Lower lobe of right lung (tissue), 2 donors: ENCODE measurements at places on chromosomes 5 and 9. TPM values are rescaled to one million over a fixed set of nuclear protein-coding genes. Genes with fewer than 3 reads are reported as not detected.

IFNA21 gene
- not detected for total RNA-seq

TIMD4 gene
- total RNA-seq = not detected

TTLL11 gene
- 11.7 TPM for total RNA-seq

GPR150 gene
- 0.18 TPM for total RNA-seq

GARIN3 gene
- not detected for total RNA-seq

DBH gene
- total RNA-seq = not detected

SEPTIN8 gene
- total RNA-seq = 32.8 TPM

SCGB3A1 gene
- 1,318 TPM for total RNA-seq

SPATA9 gene
- total RNA-seq = not detected

ZNF618 gene
- total RNA-seq = 10.2 TPM

KIF12 gene
- 4.8 TPM for total RNA-seq

TPPP gene
- total RNA-seq = 16.2 TPM

GPRIN1 gene
- 1.4 TPM for total RNA-seq

CTNND2 gene
- 6.0 TPM for total RNA-seq

RNF180 gene
- 12.2 TPM for total RNA-seq

DND1 gene
- 1.2 TPM for total RNA-seq

SLC28A3 gene
- 0.15 TPM for total RNA-seq

DNAJC21 gene
- total RNA-seq = 49.4 TPM

DNA sequence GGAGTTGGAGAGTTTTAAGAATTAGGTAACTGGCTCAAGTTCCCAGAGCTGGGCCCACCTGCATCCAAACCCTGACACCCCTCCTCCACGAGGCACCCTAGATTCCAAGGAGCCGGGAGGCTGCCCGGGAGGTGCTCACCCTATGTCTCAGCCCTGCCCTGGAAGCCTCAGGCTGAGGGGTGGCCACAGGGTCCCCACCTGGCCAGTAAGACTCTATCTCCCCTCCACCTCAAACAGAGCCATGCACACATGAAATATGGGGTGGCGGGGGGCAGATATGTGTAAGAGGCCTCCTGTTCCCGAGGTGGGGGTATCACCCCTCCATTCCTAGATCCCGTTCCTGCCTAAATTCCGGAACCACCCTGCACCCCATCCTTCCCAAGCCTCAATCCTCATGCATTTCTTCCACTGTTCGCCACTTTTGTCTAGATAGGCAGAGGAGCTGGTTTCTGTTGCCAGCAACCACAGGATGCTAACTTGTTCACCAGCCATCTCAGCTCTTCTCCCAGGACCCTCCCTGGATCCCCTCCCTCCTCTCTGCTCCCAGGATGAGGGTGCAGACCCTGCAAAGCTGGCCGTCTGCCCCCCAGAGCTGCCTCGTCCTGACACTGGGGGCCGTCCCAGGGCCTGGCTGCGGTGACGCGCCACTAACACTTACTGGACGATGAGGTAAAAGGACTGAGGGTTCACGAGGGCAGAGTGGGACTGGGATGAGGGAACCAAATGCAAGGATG, 44.1 kb downstream of the COL23A1 start:
- DNase-seq = no peak

DNA sequence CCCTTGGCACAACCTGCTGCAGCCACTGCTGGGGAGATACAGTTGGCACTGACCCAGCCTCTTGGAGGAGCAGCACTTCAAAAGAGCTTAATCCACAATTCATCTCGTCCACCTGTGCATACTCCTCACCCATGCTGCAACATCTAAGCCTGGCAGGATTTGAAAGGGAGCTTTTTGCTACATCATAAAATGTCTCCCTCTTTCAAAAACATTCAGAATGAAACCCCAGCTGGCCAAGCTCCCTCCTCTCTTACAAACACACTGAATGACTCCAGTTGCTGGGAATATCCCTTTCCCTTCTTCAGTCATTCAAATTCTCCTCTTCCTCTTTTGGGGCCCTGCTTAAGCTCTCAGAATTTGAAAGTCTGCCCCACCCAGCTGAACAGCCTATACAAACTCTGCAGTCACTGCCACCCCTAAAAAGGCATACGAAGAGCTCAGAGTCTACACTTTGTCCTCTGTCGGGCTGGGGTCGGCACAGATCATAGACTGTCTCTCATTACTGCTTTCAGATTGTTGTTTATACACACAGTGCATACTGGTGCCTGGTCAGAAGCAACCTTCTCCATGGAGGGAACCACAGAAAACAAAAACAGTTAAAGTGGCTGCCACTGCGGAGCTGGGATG, 8.8 kb upstream of the C5orf15 start:
- no peak for DNase-seq

- DNase-seq = no peak
These were observed 33.9 kb upstream of the JMY start for GRCh38 chr5:79202076-79202475.

DNA sequence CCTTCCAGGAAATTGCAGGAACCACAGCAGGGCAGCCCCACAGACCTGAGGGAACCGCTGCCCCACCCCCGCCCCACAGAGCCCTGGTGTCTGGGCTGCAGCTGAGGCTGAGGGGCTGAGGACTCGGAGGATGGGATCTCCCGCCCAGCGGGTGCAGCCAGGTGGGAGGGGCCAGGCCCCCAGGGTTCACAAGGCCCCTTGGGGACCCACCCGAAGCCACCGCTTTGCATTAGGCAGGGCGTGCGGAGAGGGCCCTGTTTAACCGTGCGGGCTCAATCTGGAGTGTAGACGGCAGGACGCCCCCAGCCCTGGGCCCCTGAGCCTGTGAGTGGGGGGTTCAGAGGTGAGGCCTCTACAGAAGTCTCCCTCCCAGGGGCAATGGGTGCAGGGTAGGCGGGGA, 10.8 kb downstream of the NOTCH1 start:
- no peak for DNase-seq

DNA sequence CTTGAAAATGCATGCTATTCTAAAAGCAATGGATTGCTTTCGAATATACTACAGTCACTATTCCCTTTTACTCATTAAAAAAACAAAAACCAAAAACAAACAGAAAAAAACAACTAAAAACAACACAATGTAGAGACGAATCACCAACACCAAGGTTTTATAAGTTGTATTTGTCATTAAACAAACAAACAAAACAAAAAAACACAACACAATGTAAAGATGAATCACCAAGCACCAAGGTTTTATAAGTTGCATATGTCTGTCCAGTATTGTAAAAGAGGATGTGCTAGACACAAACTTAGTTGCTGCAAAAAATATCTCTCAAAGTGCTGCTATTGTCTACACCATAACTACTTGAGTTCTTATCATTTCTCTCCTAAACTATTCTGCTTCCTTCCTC, 1269.2 kb downstream of the EFNA5 start:
- DNase-seq = no peak

GRCh38 chr9:93321220-93321610, 130.3 kb upstream of the FAM120A start:
- DNase-seq = no peak

GRCh38 chr5:60687927-60688720, 11.8 kb downstream of the DEPDC1B start:
- DNase-seq = no peak

GRCh38 chr5:72145348-72145747, 38.1 kb downstream of the MAP1B start:
- DNase-seq = no peak

- DNase-seq = no peak
These were observed 634.2 kb downstream of the BNC2 start for GRCh38 chr9:16236311-16236710.

- DNase-seq = no peak
These were observed 74.1 kb downstream of the HMHB1 start for GRCh38 chr5:143886096-143886495.

GRCh38 chr9:86974421-86974820, 27.1 kb upstream of the GAS1 start:
- no peak for DNase-seq

- DNase-seq = no peak
These were observed 136.7 kb downstream of the EDIL3 start for GRCh38 chr5:84248013-84248412.

- no peak for DNase-seq
These were observed 399.0 kb upstream of the MEF2C start for GRCh38 chr5:89281766-89282553.

GRCh38 chr5:160693831-160694465, 158.1 kb downstream of the ATP10B start:
- no peak for DNase-seq

GRCh38 chr5:93430673-93431199, 150.3 kb downstream of the NR2F1-AS1 start:
- no peak for DNase-seq

DNA sequence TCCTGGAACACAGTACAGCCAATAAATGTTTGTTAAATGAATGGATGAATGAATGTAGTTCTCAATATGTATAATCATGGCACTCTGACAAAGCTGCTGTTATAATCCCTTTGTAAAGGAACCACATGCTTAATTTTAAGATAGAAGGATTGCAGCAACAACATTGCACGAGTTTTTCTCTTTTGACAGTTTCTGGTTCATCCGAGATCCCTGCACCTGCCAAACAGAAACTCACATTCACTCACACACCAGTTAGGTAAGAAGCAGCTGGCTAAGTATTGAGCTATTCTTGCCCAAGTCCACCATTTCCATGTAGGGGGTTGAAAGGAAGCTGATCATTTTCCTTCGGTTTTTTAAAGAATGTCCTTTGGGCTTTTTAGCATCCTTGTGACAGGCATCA, 133.7 kb upstream of the MAP1B start:
- DNase-seq = no peak

DNA sequence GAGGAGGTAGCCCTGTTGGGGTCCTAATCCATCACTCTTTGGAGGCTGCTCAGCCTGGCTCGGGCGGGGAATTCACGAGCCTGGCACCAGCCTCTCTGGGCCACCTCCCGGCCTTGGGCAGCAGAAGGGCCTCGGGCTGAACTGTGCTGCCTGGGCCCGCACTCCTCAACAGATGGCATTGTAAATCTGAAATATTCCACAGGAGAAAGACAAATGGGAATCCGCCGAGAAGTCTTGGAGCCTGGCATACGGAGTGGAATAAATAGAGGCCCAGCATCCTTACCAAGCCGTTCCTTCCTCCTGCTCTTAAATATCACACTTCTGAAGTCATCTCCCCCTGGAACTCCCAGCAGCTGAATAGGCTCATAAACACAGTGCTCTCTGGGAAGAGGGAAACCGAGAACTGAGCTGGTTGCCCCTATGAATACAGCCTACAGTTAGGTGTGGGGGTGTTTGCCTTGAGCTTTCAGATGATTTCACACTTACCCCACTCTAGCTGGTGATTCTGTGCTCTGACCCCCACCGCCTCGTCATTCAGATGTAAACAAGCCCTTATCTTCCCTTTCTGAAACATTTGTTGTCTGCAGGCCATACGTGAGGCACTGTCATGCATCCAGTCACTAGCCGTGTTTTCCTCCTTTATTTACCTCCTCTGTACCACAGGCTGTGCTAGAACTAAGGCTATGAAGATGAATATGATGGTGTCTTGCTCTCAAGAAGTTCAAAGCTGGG, 455.0 kb upstream of the CLINT1 start:
- DNase-seq = no peak

DNA sequence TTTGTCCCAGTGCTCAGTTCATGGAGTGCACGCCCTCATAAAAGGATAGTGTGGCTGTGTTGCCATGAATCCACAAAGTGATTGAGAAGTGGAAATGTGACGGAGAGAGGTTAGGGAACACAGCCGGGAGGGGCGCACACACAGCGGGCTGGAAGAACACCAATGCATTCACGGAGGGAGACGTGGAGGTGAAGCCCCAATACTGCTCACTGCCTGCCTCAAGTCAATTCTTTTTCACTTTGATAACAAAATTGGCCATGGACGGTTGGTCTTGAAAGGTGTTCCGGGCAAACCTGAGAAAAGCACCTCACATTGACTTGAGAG, 424.1 kb downstream of the MED10 start:
- no peak for DNase-seq

DNA sequence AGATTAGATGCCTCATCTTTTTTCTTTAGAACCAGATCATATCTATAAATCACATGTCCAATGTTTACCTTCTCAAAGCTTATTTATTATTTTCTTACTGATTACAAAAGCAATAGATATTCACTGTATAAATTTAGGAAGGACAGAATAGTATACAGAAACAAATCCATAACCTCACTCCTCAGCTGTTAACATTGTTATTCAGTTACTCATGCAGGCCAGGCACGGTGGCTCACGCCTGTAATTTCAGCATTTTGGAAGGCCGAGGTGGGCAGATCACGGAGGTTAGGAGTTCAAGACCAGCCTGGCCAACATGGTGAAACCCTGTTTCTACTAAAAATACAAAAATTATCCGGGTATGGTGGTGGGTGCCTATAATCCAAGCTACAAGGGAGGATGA, 15.3 kb downstream of the STOM start:
- DNase-seq = no peak

GRCh38 chr9:118269623-118270022, 565.4 kb downstream of the TLR4 start:
- DNase-seq = no peak

DNA sequence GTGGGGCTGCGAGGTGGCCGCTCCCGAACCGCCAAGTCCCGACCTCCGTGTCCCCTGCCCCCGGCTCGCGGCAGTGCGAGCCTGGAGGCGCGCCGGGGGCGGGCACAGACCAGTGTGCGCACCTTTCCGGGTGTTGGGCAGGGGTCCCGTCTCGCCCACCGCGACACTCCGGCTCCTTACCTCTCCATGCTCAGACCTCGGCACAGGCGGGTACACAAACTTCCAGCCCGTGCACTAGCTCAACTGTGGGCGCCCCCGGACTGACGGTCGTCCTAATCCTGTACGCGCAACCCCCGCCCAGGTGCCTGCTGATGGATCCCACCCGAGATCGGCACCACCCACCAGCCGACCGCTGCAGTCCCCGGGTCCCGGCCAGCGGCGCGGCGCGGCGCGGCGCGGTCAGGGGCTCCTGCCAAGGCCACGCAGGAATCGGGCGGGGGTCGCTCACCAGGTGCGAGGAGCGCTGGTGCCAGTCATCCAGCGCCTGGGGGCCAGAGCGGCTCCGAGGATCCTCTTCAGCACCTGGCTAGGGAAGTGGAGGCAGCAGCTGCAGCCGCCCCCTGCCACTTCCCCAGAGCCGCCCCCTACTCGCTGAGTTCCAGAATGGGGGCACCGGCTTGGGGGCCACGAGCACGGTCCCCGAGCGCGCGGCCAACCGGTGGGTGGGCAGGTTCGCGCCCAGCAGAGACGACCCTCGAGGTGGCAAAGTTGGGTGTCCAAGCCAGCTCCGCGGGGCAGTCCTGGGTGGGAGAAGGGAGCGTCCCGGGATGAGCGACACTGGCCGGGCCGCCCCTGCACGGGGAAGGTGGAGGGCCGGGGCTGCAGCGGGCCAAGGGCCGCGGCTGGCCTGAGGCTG, 511 bp downstream of the SEMA5A start:
- DNase-seq = peak; percentile 49

GRCh38 chr9:117363006-117363405, 51.9 kb downstream of the ASTN2 start:
- DNase-seq = no peak

GRCh38 chr5:112574536-112574935, 155.5 kb upstream of the EPB41L4A start:
- DNase-seq = no peak
